Activated CD8-positive, alpha-beta memory T cell treated with anti-CD3 and anti-CD28 coated beads for 48 hours (primary cell): ENCODE measurements at places on chromosomes 7 and 10.

- no peak for DNase-seq
These were observed 304.3 kb downstream of the GLRX3 start for GRCh38 chr10:130440494-130440893.

DNA sequence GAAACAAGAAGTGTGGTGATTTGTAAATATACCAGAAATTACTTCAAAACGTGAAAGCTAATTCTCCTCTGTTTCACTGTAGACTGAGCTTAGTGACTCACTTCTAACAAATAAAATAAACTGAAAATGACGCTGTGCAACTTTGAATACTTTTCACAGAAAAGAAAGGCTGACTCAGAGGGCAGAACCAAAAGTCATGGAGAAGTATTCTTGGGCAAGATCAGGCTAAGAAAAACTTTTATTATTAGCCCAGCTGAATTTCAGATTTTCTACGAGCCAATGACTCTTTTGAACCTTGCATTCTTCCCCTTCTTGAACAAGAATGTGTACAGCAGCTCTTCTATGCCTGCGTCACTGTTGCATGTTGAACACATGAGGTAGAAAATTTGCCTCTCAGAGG, 527.3 kb upstream of the GHITM start:
- no peak for DNase-seq

- DNase-seq, result no peak
These were observed 446.3 kb downstream of the TCERG1L start for GRCh38 chr10:130864961-130865818.

GRCh38 chr10:42836771-42837468, 54.3 kb downstream of the BMS1 start:
- DNase-seq, result no peak

DNA sequence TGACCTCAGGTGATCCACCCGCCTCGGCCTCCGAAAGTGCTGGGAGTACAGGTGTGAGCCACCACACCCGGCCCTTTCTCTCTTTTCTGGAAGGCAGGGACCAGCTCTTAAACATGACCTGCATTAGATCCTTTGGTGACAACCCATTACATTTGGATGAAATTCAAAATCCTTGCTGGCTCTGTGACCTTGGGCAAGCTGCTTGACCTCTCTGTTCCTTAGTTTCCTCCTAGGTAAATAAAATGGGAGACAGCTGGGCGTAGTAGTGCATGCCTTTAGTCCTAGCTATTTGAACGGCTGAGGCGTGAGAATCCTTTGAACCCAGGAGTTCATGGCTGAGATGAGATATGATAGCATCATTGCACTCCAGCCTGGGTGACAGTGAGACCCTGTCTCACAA, 23.7 kb downstream of the LDB1 start:
- no peak for DNase-seq

- DNase-seq, result no peak
These were observed at the start of gene OPN1SW for GRCh38 chr7:128775744-128776474. Gene OPN1SW (minus strand): TSS chr7:128775794. CDS start chr7:128775781, 13 bp downstream.

DNA sequence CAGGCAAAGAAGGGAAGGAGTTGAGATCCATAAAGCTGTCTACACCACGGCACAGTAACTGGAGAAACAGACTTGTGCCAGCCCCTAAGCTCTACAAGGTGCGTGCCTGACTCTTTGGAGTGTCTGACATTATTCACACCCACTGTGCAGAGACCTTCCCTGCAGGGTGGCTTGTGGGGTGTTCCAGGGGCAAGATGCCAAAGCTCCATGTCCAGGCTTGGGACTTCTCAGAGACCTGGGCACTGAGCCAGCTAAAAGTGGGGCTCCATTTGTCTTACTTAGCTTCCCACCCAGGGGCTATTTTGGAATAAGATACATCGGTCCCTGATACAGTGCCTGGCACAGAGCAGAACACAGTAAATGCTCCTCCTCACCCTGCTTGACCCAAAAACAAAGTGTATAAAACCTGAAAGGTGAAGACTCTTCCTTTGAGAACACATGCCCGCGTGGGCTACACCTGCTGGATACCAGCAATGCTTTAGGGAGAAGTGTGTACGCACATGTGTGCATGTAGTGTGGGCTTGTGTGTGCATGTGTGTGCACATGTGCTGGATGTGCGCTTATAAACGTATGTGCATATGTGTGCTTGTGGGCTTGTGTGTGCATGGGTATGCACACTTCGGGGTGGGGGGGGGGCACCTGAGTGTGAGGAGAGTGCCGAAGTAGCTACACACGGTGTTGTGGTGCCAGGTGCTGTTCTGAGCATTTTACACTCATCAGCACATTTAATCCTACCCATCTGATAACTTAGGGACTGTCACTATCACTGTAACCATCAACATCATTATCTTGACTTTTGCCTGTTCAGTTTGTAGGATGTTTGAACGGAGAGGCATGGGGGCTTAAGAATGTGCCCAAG, 143.0 kb downstream of the ARHGAP22 start:
- no peak for DNase-seq

GRCh38 chr7:33452805-33453502, 323.6 kb downstream of the BBS9 start:
- no peak for DNase-seq

- no peak for DNase-seq
These were observed 12.2 kb downstream of the MCU start for GRCh38 chr10:72704117-72704516.

- no peak for DNase-seq
These were observed 2.0 kb downstream of the GGCT start for GRCh38 chr7:30502470-30503251.

GRCh38 chr7:30977222-30977621, 13.5 kb downstream of the GHRHR start:
- DNase-seq, result no peak

DNA sequence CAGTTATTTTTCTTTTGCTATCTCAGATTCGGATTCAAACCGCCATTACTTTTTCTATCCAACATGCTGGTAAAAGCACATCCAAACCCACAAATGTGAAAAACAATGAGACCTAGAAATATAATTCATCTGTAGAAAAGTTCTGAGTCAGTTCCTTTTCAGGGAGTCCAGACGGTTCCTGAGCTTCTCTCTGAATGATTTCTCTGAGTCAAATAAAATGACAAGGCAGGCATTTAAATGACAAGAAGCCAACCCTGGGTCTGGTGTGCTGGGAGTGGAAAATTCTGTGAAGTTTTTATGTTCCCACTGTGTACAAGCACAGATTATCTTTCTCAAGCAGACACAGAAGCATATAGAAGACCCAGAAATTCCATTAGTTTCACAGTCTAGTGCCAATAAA, 96.3 kb upstream of the ANKRD1 start:
- no peak for DNase-seq

DNA sequence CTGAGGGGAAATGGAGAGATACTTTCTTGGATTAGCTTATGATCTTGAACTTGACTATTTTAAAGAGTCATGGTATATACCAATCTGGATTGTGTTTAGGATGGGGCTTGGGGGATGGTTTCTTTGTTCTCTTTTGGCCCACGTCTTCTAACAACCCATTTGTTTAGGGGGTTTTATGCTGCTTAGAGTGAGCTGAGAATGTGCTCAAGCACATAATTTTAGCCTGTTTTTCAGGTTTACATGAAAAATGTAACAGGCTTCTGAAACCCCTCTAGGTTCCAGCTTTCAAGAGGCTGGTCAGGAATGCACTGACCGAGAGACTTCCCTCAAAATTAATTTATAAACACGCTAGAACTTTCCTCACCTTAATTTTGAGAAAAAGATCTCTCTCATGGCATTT, 94.3 kb downstream of the AUTS2 start:
- DNase-seq, result no peak

- no peak for DNase-seq
These were observed 239.2 kb upstream of the ZMIZ1 start for GRCh38 chr10:78829565-78829964.

DNA sequence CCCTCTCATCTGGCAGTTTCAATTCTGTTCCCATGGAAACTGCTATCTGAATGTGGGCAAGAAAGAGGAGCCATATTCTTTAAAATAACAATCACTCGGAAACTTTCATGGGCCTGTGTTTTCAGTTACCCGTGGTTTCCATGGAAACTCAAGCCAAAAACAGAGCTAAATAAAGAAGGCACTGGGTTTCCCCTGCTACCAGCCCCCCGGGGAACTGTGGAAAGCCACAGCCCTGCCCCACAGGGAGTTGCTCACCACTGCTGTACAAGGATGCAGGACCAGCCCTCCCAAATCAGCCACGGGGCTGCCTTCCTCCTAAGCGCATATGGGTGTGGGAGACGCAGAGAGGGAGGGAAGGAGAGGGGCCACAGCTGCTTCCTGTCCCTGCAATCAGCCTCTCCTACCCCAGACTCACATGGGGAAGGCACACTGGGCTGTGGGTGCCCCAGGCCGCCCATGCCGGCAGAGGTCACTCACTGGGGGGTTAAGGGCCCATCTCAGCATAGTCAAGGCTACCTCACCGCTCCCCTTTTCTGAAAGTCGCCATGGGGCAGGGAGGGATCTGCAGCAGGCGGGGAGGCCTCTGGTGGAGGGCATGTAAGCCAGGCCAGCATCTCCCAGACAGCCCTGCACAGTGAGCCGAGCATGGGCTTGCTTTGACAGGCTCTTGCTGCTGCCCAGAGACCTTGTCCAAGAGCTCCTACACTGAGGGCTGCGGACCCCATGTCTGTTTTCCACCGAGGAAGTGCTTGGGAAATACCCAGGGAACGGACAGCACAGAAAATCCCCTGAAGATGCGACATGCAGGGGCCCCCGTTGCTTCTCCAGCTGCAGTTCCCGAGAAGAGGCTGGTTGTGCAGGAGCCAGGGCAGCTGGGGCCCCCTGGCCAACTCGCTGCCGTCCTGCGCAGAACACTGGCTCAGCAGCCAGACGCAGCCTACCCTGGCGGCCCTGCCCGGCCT, 157.3 kb upstream of the PPP2R2D start:
- no peak for DNase-seq

DNA sequence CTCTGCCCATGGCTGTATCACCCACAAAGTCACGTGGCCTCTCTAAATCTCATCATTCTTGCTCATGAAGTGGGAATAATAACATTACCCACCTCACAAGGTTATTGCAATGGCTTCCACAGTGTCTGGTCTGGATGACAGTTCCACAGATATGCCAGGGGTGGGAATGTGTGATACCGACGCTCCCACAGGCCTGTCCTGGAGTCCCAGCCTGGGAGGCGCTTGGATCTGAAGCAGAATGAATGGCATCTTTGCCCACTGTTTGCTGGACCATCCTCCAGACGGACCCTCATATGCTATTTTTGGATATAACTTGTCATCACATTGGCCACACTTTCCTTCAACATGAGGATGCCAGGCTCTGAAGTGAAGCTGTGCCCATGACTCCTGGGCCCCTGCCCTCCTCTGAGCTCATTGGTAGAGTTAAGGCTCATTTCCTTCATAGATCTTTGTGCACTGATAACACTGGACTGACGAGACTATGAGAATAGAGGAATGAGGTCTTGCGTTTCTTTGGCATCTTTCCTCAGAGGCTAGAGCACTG, 279.8 kb upstream of the ZNF32 start:
- DNase-seq, result no peak

- no peak for DNase-seq
These were observed 58.1 kb downstream of the PAX2 start for GRCh38 chr10:100803492-100803891.

DNA sequence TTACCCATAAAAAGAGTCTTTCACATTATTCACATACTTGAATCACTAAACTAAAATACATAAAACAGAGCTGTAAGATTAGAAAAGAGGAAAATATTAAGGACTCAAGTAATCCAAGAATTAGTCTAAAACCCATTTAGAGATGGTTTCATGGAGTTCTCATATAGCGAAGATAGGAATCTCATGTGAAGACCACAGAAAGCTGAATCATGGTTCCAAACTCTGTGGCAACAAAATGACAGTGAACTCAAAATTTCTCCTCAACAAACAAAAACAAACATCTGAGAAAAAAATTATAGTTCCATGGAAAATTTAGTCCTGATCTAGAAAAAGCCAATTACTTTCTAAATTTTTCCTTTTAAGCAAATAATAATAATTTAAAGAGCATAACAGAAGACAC, 34.6 kb downstream of the BAZ1B start:
- no peak for DNase-seq

DNA sequence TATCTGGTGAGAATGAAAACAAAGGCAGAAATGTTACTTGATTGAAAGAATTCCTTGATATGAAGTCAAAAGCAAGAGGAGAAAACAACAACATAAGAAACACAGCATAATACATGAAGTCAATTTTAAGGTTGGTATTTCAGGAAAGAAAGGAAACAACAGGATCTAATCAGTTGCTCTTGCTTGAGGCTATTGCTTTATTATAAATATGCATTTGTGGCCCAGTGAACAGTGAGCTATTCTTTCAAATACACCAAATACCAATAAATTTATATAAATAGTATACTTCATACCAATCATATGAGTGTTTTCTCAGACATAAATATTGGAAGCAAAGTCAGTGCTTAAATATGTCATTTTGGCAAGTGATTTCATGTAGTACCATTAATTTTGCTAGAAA, 806.6 kb downstream of the NXPH1 start:
- no peak for DNase-seq

DNA sequence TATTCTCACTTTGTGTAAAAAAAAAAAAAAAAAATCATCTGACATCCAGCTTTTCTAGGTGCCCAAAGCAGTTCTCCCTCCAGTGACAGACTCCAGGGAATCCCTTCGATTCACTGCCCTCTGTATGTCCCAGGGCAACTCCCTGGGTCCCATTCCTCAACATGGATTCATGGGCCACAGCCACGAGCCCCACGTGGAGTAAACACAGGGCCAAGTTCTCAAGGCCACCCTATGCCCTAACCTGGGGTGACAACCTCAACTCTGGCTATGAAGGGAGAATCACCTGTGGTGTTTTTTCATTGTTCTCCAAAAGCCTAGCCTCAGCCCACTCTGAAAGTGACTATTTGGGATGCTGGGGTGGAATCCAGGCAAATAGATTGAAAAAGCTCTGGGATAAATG, 3.4 kb downstream of the BNIP3 start:
- no peak for DNase-seq

DNA sequence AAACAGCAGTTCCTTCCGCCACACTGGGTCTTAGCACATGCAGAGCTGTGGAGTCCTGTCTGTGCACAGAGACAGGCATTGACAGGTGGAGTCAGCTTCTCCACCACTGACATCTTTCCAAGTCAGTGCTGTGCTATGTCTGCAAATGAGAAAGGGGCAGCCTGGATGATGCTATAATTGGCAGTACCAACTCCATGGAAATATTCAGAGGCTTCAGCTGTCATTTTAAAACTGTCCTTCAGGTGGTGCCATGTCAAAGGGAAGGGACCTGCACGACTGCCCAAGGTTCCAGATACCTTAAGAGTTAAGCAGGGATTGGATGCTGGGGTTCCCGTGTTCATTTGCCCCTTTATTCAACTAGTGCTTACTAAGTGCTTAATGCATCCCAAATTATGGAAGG, 258.0 kb upstream of the PRKCQ start:
- no peak for DNase-seq

GRCh38 chr7:36391436-36392198, 2.0 kb downstream of the ANLN start:
- DNase-seq, result no peak

DNA sequence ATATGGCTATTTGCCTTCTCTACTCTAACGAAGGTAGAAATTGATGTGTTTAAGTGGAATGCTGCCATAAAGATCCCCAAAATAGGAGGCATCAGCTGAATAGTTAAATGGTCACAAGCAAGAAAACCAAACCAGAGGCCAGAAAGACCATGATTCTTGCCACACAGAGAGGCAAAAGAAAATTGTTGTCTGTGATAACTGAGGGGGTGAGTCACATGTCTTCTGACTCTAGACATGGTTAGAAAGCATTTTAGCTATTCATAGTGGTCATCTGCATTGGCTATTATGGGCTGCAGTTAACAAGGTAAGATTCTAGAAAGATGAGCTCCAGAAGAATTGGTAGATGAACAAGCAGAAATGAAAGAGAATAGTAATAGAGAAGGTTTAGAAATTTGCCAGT, 361.4 kb upstream of the NPSR1 start:
- no peak for DNase-seq
